Fibroblast of the aortic adventitia (primary cell): ENCODE measurements at places on chromosomes 2 and 18.

- DNase-seq: no peak
Measured at GRCh38 chr2:26579025-26579722, 62.0 kb downstream of the CIB4 start.

GRCh38 chr18:45670281-45670962, 53.6 kb upstream of the SLC14A1 start:
- peak; percentile 89 for DNase-seq

GRCh38 chr18:63402246-63403162, 19.8 kb downstream of the VPS4B start:
- DNase-seq: no peak

DNA sequence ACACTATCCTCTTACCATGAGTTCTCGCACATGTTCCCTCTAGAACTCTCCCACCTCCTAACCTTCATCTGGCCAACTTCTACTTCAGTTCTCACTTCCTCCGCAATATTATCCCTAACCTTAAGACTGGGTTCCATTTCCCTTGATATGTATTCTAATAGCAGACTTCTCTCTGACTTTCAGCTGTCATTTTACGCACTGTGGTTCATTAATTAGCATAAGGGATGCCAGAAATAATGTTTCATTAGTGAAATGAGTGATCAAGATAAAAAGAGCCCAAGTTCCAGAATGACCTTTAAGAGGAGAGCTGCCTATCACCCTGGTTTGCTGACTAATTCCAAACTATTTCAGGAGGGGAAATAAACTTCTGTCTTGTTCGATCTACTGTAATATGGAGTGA, 108.6 kb upstream of the CCDC150 start:
- DNase-seq: no peak

GRCh38 chr18:9001209-9001608, 101.3 kb upstream of the NDUFV2 start:
- no peak for DNase-seq

GRCh38 chr2:239807568-239807967, 217.6 kb downstream of the NDUFA10 start:
- DNase-seq: no peak

DNA sequence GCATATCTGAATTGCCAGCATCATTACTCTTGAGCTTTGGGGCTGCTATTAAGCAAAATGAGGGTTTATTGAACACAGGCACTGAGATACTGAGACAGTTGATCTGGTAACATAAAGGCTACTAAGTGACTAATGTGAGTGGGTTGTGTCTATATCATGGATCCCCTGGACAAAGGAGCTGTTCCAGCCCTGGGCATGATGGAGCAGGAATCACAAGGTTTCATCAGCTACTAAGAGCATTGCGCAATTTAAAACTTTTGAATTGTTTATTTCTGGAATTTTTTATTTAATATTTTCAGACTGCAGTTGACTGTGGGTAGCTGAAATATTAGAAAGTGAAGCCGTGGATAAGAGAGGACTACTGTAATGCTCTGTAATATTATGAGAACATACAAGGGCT, 73.5 kb downstream of the MGAT5 start:
- peak; percentile 62 for DNase-seq

GRCh38 chr2:127064642-127065250, 42.2 kb downstream of the BIN1 start:
- peak; percentile 93 for DNase-seq

DNA sequence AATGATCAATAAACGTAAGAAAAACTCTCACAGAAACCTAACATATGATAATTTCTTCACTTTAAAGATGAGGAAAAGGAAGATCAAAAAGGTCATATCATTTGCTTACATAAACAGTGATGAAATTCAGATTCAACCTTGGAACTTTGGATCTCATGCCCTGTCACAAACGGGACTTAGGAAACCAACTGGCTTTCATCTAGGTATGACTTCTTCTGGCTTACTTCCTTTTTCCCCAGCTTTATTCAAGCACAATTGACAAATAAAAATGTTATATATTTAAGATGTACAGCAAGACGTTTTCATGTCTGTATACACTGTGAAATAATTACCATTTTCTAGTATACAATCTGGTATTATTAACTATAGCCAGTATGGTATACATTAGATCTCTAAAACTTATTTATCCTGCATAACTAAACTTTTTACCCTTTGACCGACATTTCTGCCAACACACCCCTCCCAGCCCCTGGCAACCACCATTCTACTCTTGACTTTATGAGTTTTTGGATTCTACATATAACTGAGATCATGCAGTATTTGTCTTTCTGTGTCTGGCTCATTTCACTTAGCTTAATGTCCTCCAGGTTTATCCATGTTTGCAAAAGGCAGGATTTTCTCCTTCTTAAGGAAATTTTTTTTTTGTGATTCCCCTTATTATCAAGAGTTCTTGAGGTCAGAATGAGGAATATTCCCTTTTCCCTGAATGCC, 46.0 kb upstream of the COBLL1 start:
- no peak for DNase-seq

DNA sequence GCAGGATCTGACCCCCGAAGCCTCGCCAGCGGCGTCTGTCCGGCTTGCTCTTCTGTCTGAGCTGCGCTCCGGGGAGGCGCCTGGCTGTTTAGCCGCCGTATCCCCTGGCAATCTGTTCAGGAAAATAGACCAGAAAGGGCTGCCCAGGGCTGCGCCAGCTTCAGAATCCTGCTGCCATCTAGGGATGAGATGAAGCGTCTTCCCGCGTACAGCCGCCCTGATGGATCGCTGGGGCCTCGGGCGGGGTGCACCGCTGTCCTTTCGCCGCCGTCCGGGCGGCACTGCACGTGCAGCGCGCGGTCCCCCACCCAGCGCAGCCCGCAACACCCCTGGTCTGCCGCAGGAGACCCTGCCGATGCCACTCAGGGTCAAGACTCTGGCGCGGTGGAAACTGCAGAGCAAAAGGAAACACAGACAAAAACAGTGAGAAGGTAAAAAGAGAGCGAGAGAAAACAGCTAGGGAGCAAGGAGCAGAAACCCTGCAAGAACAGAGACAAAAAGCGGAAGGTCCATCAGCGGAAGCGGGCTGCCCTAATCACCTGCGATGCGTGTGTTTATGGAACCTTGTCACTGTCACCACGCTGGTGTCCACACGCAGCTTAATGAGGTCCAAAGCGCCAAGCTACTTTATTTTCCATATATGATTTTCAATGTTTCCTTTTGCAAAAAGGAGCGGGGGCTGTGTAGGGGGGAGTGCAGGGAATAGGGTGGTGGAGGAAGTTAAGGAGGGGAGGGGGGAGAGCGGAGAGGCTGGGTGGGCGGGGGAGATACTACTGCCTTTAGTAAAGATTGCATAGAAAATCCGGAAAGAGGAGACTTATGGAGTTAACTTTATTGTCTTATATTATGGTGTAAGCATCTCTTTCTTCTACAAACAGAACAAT, 2113.3 kb upstream of the PIK3C3 start:
- DNase-seq: peak; percentile 39

DNA sequence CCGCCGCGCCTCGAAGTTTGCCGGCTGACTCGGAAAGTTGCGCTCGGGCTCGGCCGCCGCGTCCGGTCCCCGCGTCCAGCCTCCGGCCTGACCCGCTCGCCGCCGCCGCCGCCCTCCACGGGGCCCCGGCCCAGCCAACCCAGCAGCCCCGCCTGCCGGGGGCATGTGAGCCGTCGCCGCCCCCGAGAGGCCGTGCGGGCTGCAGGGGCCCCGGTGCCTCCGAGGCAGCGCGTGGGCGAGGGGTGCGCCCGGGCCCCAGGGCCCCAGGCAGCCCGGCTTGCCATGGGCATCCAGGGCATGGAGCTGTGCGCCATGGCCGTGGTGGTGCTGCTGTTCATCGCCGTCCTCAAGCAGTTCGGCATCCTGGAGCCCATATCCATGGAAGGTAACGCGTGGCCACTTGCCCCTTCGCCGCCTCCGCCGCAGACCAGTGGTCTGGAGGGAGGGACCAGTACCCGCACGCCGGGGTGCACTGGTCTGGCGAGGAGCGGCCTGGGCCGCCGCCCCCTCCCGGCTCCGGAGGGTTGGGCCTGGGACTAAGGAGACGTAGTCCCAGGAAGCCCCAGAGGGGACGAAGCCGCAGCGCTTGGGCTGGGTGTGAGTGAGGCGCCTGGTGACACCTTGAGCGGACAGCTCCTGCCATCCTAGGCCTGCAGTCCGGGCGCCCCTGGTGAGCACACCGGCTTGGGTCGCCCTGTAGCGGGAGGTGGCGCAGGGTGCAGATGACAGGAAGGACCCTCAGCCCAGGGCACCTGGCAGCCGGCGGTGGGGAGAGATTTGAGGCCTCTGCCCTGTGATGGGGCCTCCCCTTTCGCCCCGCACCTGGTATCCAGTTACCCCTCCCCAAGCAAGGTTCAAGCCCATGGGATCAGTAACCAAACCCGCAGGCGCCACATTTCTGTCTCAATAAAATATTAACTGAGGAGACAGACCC, 49.9 kb downstream of the KCNIP3 start:
- no peak for DNase-seq

DNA sequence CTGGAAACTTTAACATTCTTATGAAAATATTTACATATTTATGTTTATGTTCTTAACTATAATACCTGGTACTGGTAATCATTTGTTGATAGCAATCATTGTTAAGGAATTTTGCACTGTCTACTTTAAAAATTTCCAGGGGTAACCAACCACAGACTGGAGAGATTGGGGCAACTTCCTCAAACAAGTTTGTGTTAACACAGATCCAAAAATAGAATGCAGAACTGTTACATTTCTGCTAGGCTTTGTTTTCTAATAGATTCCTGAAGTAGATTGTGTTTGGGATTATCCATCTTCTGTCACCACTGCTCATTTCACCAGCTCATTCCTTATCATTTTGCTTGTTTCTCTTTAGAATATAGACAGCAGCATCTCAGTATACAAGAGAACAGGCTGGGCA, 23.7 kb downstream of the RNF125 start:
- no peak for DNase-seq

GRCh38 chr2:161135951-161136593, 24.2 kb upstream of the TANK start:
- no peak for DNase-seq

DNA sequence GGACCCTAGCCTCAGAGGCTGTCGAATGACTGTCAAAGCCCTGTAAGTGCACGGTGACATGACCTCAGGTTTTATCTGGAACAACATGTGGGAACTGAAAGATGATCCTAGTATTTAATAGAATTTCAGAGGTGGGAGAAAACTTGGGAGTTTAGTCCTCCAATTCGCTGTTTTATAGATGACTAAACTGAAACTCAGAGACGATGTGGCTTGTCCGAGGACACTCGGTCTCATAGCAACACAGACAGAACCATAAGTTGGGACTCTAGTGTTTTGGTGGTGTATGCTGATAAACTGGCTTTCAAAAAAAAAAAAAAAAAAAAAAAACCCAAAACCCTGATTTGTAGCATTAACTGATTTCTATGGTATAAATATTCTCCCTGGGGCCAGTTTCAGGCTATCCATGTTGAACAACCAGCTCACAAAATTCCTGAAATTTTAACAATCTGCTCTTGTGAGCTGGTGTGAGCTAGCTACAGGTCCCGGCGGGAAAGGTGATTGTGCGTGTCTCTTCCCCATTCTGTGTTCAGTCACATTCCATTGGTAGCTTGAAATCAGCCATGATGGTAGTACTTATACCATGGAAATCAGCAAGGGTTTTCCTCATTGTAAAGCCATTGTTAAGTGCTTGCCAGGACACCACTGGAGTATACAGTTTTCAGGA, 195.5 kb upstream of the EPAS1 start:
- DNase-seq: no peak

DNA sequence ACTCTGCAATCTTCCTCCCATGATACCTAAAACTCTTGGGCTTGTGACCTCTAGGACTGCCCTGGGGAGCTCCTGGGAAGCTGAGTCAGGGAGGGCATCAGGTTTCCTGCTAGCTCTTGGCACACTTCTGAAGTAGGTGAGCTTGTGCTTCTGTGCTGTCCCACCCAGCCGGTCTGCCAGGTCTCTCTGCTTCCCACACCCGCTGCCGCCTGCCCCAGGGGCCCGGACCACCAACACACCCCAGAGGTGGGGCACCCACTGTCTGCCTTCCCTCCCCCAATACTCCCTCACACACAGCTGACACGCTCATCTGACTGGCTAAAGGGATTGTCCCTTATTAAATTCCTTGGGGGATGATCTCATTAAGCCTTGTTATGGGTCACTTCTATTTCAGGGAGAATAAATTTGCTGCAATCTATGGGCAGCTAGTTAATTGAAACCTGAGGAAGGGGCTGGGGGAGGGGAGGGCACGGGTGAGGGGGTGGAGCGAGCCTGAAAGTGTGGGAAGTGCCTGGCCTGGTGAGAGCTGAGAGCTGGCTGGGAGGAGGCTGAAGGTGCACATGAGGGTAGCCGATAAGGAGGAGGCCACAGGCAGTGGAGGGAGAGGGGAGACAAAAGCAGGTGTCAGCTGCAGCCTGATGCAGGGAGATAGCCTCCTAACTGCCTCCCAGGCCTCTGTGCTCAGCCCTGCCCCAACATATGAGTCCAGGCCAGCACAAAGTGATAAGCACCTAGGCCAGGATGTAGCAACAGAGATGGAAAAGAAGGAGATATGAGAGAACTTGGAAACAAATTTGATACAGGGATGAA, 48.8 kb downstream of the HAUS1 start:
- DNase-seq: no peak

GRCh38 chr2:11872948-11873269, 126.5 kb downstream of the LPIN1 start:
- DNase-seq: no peak

GRCh38 chr2:210442457-210442856, 34.1 kb downstream of the LANCL1 start:
- no peak for DNase-seq

DNA sequence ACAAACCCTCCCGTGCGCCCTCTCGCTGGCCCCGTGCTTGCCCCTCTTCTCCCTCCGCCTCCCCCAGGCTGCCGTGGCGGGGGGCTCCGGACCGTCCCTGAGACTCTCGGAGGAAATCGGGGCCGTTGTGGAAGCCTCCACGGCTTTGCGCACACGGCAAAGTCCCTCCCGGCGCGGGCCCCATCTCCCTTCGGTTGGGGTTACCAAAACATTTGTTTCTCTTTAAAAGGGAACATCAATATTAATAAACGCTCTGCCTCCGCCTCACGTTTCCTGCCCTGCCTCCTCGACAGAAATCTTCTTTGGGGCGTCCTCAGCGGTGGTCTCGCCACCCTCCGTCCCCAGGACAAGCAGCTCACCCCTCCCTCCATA, 3.8 kb downstream of the PAX3 start:
- no peak for DNase-seq

DNA sequence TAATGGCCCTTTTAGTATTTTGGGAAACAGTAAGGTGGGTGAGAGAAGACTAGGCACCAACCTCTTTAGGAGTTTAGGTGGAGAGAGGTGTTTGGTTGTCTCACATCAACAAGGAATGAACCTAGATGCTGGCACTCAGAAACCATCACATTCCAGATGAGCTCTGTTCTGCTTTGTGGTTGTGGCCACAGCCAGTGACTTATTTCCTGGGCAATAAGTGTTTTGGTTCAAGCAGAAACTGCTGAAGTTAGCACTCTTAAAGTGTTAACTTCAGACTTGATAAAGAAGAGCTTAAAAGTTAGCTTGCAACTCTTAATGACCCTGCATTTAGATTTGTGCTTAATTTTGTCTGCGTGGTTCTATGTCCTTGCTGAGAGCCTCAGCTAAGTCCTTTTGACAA, 929.2 kb downstream of the SLC4A3 start:
- DNase-seq: peak; percentile 40

GRCh38 chr2:172281648-172282570, 145.5 kb upstream of the ITGA6 start:
- peak; percentile 58 for DNase-seq

- DNase-seq: no peak
Measured at GRCh38 chr2:185384822-185385560, 353.6 kb upstream of the FSIP2 start.
